ENCODE measurements at places on chromosomes 5 and 9.

- DNase-seq = no peak
Measured at GRCh38 chr5:135009736-135010501, 24.1 kb downstream of the PITX1 start.

GRCh38 chr9:127788337-127789011, 2.6 kb downstream of the CDK9 start:
- DNase-seq = no peak

DNA sequence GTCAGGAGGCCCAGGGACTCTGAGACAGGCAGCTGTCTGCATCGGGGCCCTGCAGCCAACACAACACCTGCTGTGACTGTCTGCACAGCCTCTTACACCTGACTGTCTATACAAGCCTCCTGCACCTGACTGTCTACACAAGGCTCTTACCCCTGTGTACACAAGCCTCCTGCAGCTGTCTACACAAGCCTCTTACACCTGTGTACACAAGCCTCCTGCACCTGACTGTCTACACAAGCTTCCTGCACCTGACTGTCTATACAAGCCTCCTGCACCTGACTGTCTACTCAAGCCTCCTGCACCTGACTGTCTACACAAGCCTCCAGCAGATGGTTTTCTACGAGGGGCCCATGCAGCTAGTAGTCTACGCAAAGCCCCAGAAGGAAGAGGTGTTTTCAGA, 18.6 kb downstream of the IRX2 start:
- no peak for DNase-seq

GRCh38 chr9:114432323-114433067, 44.7 kb upstream of the AKNA start:
- DNase-seq = no peak

DNA sequence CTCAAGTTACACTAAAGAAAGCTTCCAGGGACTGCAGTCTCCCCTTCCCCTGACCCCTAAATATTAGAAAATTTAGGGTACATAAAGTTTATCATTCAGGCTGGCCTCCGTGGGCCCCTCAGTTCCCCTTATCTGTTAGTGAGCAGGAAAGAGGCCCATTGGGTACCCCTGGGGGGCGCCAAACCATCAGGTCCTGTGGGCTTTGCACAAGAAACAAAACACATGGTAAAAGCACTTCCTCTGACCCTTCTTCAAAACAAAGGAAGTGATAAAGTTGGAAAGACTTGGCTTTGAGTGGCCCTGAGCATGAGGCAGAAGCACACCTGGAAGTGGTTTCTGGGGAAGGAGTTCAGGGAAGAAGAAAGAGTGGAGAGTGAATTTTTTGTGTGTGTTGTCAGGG, 213.0 kb downstream of the SMARCA2 start:
- DNase-seq = no peak

DNA sequence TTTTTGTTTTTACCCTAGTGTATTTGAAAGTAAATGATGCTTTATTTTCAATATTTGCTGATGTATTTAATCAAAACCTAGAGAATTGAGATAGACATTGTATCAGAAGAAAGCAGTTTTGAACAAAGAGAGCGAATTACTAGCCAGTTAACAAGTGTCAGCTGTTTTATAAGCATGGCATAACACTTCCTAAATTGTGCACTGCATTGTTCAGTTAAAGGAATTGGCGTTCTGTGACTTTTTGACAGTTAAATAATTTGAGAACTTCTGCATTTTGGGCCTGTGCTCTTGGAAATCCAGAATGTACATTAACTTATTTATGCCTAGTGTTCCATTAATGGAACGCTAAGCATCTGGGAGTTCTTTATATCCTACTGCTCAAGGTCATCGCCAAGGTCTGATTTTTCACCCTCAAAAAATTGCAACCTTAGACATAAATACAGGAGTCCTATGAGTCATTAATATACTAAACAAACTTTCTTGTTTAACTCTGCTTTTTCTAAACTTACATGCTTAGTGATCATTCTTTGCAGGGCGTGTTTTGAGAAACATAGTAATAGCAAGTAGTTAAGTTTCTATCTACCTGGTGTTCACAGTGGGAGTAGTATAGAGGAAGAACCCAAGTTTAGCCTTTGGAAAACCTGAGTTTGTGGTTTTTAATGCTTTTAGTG, 31.1 kb downstream of the RASA1 start:
- DNase-seq = no peak

GRCh38 chr5:112226215-112226614, 192.9 kb downstream of the EPB41L4A start:
- no peak for DNase-seq

DNA sequence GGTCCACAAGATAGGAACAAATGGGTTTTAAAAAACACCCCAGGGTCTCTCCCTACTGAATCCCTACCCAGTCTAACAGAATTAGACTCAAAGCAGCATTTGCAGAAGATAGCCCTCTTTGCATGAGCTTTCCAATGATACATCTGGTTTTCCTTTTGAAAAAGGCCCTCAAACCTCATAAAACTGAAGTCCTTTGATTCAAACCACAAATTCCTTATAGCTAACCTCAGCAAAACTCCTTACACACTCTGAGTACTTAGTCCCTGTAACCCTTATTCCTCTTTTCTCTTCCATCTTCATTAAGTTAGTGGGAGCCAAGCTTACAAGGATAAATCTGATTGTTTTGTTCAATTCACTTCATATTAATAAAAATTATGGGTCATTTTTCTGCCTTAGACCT, 90.5 kb upstream of the TNC start:
- no peak for DNase-seq

DNA sequence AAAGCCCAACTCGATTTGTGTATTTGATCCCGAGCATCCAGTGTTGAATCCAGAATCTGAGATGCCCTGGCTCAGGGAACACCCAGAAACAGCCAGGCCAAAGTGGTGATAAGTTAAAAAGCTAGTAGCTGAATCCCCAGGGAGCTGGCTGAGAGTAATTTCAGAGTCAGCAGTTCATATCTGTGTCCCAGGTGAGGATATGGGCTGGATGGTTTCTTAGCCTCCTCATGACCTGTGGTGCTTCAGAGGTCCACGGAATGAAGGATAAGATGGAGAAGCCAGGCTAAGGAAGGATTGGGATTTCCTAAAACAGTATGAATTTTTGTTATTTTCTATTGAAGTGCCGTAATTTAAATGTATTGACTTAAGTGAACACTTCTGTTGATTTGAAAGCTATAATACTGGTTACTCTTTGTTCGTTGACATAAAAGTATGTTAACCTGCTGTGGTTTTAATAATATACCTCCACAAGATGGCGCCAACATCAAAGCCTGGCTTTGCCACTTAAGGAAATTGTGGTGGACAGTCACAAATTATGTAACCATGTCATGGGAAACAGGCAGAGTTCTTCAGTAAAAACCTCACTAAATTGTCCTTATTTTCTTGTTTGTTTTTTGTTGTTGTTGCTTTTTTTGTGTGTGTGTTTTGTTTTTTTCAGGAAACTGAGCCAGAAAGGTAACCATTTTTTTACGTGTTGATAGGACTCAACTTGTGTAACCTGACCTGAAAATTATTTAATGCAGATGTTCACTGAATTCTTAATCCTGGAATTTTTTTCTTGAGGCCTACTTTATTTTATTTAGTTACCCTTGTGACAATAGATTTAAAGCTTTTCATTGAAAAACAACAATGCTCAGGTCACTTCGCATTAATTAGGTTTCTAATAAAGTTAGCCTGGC, 11.4 kb downstream of the MTAP start:
- peak; percentile 73 for DNase-seq

- DNase-seq = no peak
Measured at GRCh38 chr9:79812507-79813257, 240.9 kb downstream of the TLE4 start.

GRCh38 chr9:96108691-96109380, 193.1 kb downstream of the HSD17B3 start:
- no peak for DNase-seq

DNA sequence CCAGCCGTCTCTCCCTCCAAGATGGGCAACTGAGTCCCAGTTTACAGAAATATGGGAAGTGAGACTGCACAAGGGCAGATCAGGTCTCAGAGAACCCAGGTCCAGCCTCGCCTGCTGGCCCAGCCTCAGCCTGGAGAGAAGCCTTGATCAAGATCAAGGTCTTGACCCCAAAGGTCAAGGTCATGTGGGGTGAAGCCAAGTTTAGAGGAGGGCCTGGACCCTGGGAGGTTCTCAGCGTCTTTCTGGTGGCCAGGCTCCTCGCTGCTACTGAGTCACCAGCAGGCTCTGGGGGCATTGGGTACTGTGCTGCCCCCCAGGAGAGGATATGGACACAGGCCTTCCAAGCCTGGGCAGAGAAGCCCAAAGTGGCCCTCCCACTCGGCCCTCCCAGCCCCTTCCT, 8.8 kb downstream of the IPPK start:
- DNase-seq = no peak
